ENCODE measurements at places on chromosomes 16 and 17.
A peak's percentile ranks its signal among the peaks of the same experiment; 100 is the strongest.

DNA sequence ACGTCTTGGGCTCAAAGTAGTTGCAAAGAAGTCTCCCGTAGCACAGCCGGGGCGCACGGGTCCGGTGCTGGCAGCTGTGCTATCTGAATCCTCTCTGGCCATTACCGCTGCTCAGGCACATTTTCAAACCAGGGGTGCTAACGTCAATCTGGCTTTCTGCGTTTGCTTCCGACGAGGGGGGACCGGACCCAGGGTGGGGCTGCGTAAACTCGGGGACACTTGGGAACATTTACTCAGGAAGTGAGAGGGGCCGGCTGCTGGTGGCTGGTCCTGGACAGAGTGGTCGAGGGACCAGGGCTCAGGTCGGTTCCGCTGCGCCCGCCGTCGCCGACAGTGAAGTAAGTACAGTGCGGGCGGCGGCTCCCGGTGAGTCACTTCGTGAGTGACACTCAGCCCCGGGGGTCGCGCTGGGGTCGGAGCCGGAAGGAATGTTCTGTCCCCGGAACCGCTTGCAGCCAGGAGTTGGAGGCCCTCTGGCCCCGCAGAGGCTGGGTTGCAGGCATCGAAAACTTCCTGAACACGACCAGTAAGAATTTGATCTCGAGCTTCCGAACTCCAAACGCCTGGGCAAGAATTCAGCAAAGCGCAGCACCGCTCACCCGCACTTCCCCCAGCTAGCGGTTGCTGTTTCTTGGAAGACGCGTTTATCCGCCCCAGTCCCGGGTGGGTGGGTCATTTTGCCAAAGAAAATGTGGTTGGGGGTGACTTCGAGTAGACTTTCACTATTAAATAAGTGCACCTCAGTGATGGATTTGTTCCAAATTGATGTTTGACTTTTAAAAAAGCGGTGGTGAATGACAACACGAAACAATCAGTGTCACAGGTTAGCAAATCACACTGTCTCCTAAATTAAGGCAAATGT, 1.4 kb upstream of the HS3ST3B1 start:
- DNase-seq = peak; percentile 94
- H3K27me3 ChIP-seq = no peaks in the 10 kb centered on the region
- H3K4me1 ChIP-seq = peaks cover 42% of the 10 kb centered on the region
- peak overlapping the region; percentile 89 for H3K27ac ChIP-seq
- H3K36me3 ChIP-seq = no peaks in the 10 kb centered on the region
- peak overlapping the region; percentile 97 for H3K4me3 ChIP-seq

- no peak for DNase-seq
- no peak overlapping the region for H3K4me3 ChIP-seq
- no peak overlapping the region for H3K27ac ChIP-seq
- no peaks in the 10 kb centered on the region for H3K27me3 ChIP-seq
Measured at GRCh38 chr16:7763111-7763510, 430.5 kb downstream of the RBFOX1 start.

DNA sequence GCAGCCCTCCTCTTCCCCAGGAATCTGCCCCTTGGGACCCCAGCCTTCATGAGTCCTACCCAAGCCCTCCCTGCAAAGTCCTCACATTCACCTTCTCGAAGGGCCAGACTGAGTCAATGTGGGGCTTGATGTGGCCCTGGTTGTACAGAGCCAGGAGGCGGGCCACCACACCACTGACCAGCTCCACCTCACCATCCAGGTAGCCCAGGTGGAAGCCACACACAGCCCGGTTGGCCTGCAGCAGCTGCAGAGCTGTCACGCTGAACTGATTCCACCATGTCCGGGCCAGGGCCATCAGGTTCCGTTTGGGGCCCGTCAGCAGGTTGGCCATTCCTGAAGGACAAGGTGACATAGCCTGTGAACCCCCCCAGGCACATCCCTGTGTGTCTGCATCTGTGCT, 6.0 kb downstream of the VAT1 start:
- H3K27me3 ChIP-seq = no peaks in the 10 kb centered on the region
- H3K36me3 ChIP-seq = peaks cover 30% of the 10 kb centered on the region
- no peak for DNase-seq
- H3K4me1 ChIP-seq = peaks cover 35% of the 10 kb centered on the region

GRCh38 chr17:48816438-48816773, 623 bp downstream of the TTLL6 start:
- DNase-seq = no peak
- peak overlapping the region; percentile 60 for H3K4me3 ChIP-seq
- peaks cover 11% of the 10 kb centered on the region for H3K4me1 ChIP-seq
- H3K36me3 ChIP-seq = no peaks in the 10 kb centered on the region
- no peak overlapping the region for H3K27ac ChIP-seq

DNA sequence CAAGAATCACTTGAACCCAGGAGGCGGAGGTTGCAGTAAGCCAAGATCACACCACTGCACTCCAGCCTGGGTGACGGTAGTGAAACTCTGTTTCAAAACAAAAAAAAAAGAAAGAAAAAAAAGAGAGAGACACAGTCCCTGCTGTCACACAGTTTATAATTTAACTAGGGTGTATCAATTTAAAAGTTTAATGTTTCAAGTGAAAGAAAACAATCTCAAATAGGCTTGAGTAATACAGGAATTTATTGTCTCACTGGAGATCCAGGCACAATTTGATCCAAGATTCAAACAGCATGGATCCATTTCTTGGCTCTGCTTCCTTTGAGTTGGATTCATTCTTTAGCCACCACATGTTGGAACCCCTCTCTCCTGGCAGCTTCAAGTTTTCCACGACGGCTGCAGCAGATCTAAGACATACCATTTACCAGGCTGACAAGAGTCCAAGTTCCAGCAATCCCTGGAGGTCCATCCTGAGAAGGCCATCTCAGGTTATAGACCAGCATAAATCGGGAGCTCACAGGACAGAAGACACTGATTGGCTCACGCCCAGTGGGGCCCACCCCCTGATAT, 97.5 kb downstream of the YPEL2 start:
- H3K27me3 ChIP-seq = no peaks in the 10 kb centered on the region
- H3K4me1 ChIP-seq = peaks cover 51% of the 10 kb centered on the region
- H3K4me3 ChIP-seq = no peak overlapping the region
- H3K27ac ChIP-seq = peak overlapping the region; percentile 94
- DNase-seq = no peak
- H3K36me3 ChIP-seq = peaks cover 9% of the 10 kb centered on the region
